Stimulated activated CD8-positive, alpha-beta memory T cell treated with anti-CD3 and anti-CD28 coated beads, Interleukin-2, amount 100 ng/mL, for 1 hour (primary cell): ENCODE measurements at places on chromosomes 3 and 15.

GRCh38 chr15:49135911-49136310, 19.5 kb downstream of the COPS2 start:
- no peak for DNase-seq

- DNase-seq, result no peak
Measured at GRCh38 chr3:5348229-5348902, 160.9 kb downstream of the EDEM1 start.

GRCh38 chr3:31157047-31157694, 262.7 kb upstream of the GADL1 start:
- no peak for DNase-seq

- no peak for DNase-seq
Measured at GRCh38 chr15:53320816-53321215, 438.6 kb downstream of the WDR72 start.

DNA sequence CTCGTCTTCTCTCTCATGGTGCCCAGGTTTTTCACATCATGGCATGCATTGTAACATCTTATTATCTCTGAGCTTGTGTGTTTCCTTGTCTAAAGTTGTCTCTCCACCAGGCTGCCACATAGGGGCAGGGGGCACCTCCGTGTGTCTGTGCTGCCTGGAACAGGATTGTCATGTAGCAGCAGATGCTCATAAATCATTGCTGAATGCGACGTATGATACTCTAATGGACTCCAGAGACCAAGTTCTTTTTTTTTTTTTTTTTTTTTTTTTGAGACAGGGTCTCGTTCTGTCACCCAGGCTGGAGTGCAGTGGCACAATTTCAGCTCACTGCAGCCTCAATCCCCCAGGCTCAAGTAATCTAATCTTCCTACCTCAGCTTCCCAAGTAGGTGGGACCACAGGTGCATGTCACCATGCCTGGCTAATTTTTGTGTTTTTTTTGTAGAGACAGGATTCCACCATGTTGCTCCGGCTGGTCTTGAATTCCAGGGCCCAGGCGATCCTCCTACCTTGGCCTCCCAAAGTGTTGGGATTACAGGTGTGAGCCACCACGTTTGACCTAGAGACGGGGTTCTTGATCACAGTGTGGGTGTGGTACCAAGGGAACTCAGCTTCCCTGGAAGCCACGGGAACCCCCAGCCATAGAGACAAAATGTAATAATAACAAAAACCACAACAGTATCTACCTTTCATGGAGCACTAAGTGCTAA, 4.7 kb upstream of the DNASE1L3 start:
- no peak for DNase-seq

DNA sequence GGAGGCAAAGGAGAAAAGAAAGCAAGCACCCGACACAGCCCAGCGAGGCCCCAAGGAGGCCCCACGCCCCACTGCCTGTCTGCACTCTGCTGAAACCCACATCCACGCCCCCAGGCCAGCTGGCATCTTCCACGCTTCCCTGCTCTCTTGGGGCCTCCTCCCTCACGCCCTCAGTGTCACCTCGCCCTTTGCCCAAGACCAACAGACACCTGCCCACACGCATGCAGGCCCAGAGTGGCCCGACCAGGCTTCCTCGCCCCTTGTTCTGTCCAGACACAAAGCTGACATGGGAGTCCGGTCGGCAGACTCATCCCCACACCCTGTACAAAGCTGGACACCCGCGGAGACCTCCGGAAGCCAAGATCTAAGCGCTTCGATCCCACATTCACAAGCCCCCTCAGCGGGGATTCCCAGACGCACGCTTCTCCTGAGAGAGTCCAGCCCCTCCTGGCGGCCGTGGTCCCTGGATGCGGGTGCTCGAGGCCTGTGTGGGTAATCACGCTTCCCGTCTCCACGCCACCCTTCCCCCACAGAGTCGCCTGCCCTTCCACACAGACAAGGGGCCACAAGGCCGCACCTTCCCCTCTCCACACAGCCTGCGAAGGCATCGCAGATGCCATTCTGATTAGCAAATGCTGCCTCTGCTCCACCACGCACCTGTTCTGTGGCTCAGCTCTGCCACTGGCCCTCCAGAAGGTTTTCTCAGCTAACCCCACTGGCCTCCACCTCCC, 176.6 kb downstream of the XXYLT1 start:
- DNase-seq, result no peak

DNA sequence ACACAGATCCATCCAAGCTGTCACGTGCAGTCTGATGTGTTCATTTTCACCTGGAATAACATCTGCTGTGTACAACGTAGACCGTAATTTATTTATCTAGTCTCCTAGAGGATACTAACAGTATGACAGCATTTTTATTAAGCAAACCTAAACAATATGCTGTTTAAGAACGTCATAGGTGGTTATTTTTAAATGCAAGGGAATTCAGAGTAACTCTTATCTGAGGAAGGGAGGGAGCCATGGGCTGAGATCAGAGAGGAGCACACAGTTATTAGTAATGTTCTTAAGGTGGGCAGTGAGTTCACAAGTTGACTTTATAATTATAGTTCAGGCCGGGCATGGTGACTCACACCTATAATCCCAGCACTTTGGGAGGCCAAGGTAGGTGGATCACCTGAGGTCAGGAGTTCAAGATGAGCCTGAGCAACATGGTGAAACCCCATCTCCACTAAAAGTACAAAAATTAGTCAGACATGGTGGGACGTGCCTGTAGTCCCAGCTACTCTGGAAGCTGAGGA, 193.6 kb downstream of the UACA start:
- no peak for DNase-seq

- DNase-seq, result no peak
Measured at GRCh38 chr3:127589600-127590281, 792 bp downstream of the TPRA1 start.

- no peak for DNase-seq
Measured at GRCh38 chr3:111159391-111159790, 87.8 kb downstream of the NECTIN3 start.

GRCh38 chr3:176097027-176097426, 1100.3 kb downstream of the TBL1XR1 start:
- DNase-seq, result no peak

GRCh38 chr3:172877011-172877410, 126.5 kb downstream of the ECT2 start:
- no peak for DNase-seq
